ENCODE measurements at places on chromosomes 16 and 17. TPM values are rescaled to one million over a fixed set of nuclear protein-coding genes. Genes with fewer than 3 reads are reported as not detected.

The SBK1 gene
- total RNA-seq = 9.8 TPM

The PLEKHG4 gene
- total RNA-seq = 9.2 TPM

- peak; percentile 49 for DNase-seq
These were observed 585 bp downstream of the MLKL start for GRCh38 chr16:74700116-74700437.

- no peak for DNase-seq
These were observed 327.3 kb upstream of the CDH8 start for GRCh38 chr16:62363501-62363900.

DNA sequence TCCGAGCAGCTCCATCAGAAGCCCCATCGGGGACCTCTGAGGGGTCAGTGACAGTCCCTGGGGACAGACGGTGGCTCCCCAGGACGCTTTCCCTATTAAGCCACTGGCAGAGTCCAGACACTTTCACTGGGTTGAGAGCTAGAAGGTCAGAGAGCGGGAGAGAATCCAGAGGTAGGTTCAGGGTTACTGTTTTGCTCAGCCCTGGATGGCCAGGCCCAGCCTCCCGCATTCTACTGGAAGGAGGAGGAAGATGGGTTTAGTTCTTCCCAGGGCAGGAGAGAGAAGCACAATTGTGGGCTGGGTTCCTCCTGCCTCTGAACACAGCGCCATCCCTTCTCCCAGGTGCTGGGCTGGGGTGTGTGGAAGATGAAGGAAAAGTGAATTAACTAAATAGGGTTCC, 452.8 kb downstream of the SLC39A11 start:
- DNase-seq = no peak

The MIEN1 gene
- 40.1 TPM for total RNA-seq

DNA sequence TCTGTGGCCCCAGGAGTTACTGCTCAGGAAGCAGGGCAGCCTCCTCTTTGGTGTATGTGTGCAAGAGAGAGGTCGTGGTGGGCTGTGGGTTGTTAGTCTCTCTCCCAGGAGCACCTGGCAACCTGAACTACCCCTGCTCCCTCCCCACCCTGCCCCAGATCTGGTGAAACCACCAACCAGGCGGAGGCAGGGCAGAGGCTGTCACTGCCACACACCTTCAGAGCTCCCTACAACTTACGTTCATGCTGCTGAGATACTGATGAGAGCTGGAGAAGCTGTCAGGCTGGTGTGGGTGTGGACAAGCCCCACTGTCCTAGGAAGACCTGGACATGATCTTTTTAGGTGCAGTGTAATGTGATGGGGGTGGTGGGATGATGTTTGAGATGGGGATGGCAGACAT, 24.3 kb downstream of the GOSR2 start:
- no peak for DNase-seq

DNA sequence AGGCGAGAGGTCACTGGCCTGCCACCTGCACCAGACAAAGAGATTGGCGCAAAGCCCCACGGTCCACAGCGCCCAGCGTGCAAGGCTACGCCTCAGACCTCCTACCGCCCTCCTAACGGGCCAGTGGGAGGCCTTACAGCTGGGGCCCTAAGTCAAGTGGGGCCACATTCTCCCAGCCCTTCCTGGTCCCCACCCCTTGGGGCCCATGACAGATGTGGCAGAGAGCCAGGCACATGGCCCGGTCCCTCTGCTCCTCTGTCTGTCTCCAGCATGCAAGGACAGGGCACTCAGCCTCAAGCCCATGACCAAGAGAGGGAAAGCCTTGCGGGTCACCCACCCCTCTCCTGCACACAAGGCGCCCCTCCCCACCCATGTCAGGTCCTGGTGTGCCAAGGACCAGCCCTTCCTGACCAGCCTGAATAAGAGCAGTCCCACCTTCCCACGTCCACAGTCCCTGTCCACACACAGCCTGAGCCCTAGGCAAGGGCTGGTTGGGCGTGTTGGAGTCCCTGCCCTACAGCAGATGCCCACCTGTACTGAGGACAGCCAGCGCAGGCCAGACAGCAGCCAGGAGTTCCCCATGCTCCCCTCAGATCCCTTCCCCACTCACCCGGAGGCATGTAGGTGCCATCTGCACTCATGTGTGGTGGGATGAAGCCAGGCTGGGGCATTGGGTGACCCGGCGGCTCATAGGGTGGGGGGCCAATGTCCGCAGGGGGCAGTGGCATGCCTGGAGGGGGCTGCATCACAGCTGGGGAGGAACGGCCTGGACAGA, 25.3 kb downstream of the CDIP1 start:
- DNase-seq = no peak

DNA sequence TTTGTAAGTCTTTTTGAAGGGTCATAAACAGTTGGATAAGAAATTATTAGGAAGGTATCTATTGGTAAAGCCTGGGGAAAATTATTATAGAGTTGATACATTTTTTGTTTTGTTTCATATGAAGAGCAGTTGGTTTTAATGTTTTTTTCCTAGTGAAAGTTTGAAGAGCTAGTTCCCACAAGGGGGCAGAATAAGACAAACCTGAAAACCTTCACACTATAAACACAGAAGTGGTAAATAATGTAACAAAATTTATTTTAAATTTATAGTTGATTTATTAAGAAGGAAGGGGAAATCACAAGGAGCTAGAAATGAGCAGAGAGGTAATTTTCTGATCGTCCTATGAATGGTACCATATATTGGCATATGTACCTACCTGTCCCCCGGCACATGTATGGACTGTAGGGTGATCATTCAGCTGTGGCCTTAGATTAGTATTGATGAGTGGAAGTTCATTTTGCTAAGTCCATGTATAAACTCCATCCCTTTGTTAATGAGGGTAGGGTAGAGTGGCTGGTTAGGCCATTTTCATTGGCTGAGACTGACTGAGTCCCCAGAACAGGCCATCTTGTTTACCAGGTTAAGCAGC, 116.3 kb downstream of the TANC2 start:
- DNase-seq = no peak

GRCh38 chr17:74686761-74687160, 26.0 kb downstream of the CD300LF start:
- DNase-seq = no peak

- DNase-seq = no peak
These were observed 149.0 kb upstream of the PLCG2 start for GRCh38 chr16:81629896-81630634.

The CNGB1 gene
- not detected for total RNA-seq

The TBC1D3G gene
- not detected for total RNA-seq

DNA sequence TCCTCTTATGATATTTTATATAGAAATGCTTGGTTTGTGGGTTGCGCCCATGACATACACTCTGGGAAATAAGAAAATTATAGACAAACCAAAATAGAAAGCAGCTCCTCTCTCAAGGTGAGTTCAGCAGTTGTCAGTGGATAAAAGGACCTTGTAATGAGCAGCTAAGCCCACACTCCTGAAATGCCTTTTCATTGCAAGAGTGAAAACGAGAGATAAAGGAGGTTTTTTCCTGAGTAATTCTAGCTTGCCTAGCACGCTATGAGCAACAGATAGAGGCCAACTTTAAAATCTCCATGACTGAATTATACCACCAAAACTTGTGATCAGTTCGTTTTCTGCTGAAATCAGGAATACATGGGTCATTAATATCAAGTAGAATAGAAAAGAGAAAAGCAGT, 261.8 kb upstream of the CACNG5 start:
- no peak for DNase-seq

DNA sequence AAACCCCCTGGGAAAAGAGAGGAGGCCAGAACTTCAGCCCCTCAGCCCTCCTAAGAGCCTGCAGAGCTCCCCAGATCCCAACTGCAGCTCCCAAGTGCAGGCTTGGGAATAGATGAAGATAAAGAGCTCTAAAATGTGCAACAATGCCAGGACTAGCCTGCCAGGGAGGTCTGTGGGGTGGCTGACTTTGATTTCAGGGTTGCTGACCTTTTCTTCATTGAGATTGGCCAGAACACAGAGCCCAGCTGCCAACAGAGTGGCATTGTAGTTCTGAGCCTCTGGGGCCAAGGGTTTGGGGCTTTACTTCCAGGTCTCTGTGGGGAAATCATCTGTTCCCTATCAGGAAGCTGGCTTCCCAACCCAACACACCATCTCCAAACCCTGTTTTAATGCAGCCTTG, 120.6 kb downstream of the COPRS start:
- DNase-seq = no peak

- DNase-seq = peak; percentile 52
These were observed 20.4 kb upstream of the CDYL2 start for GRCh38 chr16:80824623-80825364.

DNA sequence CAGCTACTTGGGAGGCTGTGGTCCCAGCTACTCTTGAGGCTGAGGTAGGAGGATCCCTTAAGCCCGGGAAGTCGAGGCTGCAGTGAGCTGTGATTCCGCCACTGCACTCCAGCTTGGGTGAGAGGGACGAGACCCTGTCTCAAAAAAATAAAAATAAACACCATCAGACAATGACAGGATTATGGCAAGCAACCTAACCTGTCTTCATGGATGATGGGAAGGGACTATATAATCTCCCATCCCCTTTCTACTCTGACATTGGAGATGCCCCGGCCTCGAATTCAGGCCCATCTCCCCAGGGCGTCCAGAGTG, 893 bp downstream of the TRIM25 start:
- DNase-seq = no peak

DNA sequence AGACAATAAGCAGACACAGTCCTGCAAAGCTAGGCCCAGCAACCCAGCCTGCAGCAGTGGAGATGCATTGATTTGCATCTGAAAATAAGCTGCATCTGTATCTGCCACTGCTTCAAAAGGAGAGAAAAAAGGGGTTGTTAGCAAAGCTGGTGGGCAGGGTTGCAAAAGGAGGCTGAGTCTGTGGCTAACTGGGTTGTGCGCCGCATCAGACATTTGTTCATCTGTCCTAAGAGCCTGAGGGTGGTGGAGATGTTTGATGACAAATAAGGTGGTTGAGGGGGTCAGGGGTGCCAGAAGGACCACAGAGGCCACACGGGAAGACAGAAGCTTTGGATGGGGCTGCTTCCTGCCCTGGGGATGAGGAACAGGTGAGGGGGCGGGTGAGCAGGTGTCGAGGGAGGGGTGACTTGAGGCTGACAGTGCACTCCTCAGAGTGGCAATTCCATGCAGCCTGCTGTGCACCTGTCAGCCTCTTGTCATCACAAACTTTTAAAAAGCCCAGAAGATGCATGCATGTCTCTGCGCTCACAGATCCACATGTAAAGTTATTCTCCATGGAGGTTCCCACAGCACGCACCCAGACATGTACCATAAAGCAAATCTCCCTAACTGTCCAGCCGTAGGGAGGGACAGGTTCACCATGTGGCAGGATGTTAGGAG, 35.4 kb downstream of the WSB1 start:
- DNase-seq = no peak

- DNase-seq = no peak
These were observed 1314.9 kb downstream of the CDH11 start for GRCh38 chr16:63806794-63807506.

The ZNF385C gene
- total RNA-seq = not detected

GRCh38 chr17:73520369-73520761, 123.9 kb downstream of the SDK2 start:
- DNase-seq = no peak

- DNase-seq = no peak
These were observed at the start of gene MYH1 for GRCh38 chr17:10518271-10519037. Gene MYH1, minus strand, starts transcription at chr17:10518542. Its CDS starts 1,900 bp downstream, at chr17:10516642.

- DNase-seq = no peak
These were observed 12.2 kb downstream of the ABCC1 start for GRCh38 chr16:15961571-15962090.

DNA sequence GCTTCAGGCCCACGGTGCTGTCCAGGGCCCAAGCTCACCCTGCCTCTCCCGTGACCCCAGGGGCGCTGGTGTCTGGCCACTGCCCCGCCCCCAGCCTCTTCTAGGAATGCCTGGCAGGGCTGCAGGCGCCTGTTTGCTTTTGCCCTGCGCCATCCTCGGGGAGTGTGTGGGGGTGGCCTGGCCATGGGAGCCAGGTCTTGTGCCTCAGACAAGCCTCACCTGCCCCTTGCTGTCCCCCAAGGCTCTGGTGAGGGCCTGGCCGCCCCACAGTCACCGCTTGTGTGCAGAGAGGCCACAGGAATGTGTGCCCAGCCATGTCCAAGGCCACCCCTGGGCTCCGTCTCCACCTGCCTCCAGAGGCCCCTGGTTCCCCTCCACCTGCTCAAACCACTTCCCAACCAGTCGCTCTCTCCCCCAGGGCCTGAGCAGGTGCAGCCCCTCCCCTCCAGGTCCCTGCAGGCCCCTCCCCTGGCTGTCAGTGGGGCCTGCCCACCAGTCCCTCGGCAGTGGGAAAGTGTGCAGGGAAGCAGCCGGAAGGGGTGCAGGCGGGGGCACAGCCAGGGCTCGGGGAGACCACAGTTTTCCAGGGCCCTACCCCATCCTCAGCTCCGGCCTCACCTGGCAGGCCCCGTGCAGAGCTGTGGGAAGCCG, 841 bp upstream of the IGFALS start:
- no peak for DNase-seq

The NPIPB6 gene
- 1.5 TPM for total RNA-seq

The CBX4 gene
- 34.4 TPM for total RNA-seq

GRCh38 chr17:49266233-49266632, 35.6 kb upstream of the PHOSPHO1 start:
- DNase-seq = no peak

DNA sequence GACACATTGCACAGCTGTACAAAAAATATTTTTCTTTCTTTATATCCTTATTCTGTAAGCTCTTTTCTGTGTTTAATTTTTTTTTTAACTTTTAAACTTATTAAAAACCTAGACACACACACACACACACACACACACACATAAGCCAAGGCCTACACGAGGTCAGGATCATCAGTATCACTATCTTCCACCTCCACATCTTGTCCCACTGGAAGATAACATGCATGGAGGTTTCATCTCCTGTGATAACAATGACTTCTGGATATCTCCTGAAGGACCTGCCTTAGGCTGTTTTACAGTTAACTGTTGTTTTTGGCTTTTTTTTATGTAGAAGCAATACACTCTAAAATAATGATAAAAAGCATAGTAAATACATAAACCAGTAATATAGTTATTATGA, 71.2 kb downstream of the TNRC6C start:
- DNase-seq = no peak

DNA sequence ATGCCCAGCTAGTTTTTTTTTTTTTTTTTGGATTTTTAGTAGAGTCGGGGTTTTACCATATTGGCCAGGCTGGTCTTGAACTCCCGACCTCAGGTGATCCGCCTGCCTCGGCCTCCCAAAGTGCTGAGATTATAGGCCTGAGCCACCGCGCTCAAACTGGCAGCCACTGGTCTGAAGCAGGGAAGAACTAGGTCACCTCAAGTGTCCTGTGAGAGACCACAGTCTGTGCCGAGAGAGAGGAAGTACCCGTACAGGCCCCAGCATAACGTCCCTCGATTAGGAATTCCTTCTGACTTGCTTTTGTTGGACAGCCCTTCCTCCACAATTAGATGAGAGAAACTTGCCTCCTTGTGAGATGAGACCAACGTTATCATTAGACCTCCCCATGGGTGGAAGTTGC, 13.7 kb upstream of the CD300E start:
- DNase-seq = no peak
